Muscle of arm (tissue), 14 donors: ENCODE measurements at places on chromosomes 1 and 21.
A peak's percentile ranks its signal among the peaks of the same experiment; 100 is the strongest.

DNA sequence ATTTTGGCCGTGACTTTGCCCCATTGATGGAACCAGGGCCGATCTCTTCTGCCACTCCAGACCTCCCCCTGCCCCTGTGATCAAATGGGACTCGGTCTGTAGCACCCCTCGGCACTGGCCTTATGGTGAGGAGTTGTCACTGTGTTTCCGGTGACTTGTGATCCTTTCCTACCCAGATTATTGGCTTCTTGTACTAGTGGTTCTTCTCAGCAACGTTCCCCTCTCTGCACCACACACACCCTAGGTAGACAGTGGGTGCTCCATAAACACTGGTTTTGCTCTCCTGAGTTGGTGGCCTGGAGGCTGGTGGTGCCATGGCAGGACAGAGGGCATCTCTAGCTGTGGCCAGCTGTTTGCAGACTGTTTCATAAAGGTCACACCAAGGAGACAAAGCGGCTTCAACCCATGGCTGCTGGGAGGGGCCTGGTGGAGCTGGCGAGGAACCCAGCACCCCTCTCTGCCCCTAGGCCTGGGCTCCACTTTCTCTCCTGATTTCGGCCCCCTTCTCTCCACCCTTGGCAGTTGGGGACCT, 50.7 kb downstream of the DHRS3 start:
- DNase-seq: no peak

GRCh38 chr1:3115275-3116149, 46.5 kb downstream of the PRDM16 start:
- DNase-seq: no peak

GRCh38 chr1:197277166-197277565, 9.1 kb downstream of the CRB1 start:
- no peak for DNase-seq

DNA sequence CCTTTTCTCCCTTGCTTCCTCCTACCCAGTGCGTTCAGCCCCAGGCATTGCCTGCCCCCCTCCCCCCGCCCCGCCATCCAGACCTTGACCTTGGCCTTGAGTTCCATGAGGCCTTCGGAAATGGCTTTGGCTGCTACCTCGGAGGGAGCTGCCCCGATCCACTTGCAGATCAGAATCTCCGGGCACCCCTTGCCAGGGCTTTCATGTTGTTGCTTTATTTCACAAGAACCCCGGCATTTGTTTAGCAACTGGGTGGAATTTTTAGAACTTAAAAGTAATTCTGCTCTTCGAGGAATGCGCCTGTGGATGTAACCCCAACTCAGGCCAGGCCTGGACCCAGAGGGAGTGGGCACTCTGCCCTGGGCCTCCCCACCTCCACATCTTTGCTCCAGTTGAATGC, 154.1 kb upstream of the TMEM51 start:
- no peak for DNase-seq

DNA sequence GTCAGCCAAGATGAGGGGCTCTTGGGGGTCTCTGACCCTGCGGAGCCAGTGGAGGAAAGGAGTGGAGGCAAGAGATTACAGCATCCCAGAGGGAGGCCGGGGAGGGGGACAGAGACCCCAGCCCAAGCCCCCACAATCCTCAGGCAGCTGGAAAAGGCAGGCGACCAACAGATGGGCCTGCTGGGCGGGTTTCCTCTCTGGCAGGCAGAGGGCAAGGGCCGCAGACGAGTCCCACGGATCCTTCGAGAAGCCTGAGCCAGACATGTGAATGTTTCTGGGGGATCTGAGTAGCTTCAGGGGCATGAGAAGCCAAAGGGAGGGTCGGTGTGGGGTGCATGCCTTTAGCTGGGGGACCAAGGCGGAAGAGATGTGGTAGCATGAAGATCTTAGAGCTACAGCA, 2.1 kb upstream of the PLEKHA6 start:
- no peak for DNase-seq

- peak; percentile 49 for DNase-seq
Observed at GRCh38 chr1:92291372-92291999, 7.3 kb downstream of the GLMN start.

- no peak for DNase-seq
Observed at GRCh38 chr1:88327391-88328267, 356.4 kb upstream of the PKN2 start.

GRCh38 chr1:16628361-16629111, 15.2 kb upstream of the NBPF1 start:
- DNase-seq: no peak

- peak; percentile 86 for DNase-seq
Observed at GRCh38 chr1:9291914-9292360, 757 bp upstream of the SPSB1 start.

DNA sequence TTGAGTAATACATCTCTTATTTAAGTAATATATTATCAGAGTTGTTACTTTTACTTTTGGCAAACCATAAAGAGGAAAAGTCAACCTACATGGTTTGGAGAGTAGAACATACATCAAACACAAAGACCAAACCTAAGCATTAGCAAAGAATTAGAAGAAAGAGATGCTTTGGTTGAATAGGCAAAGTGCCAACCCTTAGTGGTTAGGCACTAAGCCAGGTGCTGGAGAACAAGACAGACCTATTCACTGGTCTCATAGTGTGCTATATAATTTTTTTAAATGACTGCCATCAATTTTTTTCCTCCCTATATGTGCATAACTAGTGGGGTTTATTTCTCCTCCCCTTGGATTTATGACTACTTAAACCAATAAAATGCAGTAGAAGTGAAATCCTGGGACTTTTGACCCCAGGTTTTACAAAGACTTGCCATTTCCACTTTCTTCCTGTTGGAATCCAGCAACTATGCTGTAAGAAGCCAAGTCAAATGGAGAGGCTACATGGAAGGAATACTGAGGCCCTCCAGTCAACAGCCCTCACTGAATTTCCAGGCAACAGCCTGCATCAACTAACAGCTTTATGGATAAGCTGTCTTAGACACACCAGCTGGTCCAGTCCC, 69.8 kb upstream of the HAO2 start:
- no peak for DNase-seq

DNA sequence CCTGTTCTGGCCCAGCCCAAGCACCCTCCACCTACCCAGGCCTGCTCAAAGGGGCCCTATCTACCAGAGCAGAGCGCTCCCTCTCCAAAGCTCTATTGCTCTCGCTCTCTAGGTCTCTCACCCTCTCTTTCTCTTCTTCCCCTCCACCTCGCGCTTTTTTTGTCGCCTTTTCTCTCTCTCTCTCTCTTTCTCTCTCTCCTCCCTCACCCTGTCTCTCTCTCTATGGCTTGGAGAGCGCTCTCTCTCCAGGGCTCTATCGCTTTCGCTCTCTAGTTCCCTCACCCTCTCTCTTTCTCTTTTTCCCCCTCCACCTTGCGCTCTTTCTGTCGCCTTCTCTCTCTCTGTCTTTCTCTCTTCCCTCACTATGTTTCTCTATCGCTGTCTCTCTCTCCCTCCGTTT, 3.4 kb upstream of the ZNF678 start:
- no peak for DNase-seq

DNA sequence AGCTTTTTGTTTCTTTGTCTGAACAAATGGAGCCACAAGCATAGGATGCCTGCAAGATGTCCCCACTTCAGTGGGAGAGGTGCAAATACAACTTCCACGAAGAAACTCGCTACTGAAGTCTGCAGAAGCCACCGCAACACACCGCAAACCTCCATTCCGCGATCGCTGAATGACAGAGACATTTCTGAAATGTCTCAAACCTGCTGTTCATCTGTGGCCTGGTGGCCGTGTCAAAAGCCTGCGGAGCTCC, 1.0 kb downstream of the TP53BP2 start:
- DNase-seq: peak; percentile 27

DNA sequence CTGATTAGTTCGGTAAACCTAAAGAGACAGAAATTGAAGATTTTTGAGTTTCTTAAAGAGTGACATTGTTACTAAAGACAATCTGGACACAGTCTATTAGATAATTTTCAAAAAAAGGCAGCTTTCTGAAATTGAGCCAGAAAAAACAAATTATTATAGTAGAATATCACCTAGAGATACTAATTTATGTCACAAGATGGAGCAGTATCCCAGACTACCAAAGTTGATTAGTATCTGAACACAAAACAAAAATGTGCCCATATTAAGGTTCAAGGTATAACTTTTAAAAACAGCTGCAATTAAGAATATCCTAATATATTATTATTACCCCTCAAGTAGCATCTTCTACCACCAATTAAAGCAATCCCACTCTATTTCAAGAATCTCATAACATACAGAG, 40.5 kb upstream of the SYT2 start:
- no peak for DNase-seq

DNA sequence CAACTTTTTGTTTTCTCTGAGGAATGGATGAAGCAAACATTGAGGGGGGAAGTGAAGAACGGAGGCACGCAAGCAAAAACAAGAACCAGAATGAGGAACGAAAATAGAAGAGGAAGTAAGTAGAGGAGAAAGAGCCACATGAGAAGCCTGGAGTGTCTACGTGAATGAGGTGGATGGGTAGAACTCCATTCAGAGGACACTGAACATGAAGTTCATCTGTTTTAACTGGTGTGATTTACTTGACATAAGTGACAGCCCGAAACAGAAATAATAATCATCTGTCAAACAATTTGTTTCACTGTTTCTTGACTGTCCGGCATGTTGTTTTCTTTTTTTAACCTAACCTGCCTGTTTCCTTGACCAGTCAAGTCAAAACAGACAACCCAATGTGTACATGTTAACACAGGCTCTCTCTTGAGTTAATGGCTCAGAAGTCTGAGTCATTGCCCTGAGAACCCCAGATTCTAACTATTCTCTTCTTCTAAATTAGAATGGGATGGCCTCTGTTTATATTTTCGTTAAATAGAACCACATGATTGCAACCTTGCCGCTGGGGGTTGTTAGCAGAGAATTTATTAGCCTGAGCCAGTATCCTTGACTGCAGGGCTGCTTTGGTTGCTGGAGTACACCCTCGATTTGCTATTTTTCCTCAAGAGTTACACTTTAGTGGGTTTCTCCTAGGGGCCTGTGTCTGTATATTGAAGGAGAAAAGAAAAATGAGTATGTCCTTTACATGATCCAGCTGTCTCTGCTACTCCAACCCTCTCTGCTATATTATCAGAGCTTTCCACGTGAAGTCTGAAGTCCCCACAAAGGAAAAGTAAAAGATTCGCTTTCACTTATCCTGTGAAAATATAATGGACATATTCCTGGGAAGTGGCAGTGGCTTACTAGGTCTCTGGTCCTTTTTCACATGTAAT, 151.7 kb downstream of the ZC3H11B start:
- DNase-seq: no peak

DNA sequence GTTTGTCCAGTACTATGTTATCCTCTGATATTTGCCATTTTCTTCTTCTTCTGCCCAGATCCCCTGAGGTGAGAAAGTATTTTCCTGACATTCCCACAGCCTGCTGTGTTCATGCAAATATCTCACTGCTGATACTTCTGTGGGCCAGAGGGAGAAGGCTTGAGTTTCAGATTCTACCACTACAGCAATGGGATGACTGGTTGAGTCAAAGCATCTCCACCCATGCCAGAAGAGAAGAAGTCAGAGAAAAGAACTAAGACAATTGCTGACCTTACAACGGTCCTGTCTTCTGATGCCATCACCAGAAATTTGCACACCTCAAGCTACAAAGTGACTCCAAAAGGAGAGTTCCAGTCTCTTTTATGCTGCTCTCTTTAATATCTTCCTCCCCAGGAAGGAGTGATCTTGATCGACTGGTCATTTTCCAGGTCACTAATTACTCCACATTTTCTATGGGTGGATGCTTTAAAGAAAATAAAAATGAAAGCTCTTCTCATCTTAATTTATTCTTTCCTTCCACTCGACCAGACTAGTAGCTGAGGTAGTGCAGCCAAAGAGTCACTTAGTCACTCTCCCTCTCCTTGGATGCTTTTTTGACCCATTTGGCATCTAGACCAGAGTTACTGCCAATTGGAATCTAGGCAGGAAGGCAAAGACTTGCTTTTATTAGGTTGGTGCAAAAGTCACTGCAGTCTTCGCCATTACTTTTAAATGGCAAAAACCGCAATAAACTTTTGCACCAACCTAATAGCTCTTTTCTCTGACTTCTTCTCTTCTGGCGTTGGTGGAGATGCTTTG, 195.1 kb downstream of the PTPRC start:
- no peak for DNase-seq

GRCh38 chr1:53894644-53895043, 657 bp downstream of the DIO1 start:
- DNase-seq: no peak

GRCh38 chr1:114505148-114505561, 5.8 kb downstream of the TRIM33 start:
- DNase-seq: no peak

GRCh38 chr1:119358636-119359035, 9.9 kb upstream of the HAO2 start:
- DNase-seq: no peak

DNA sequence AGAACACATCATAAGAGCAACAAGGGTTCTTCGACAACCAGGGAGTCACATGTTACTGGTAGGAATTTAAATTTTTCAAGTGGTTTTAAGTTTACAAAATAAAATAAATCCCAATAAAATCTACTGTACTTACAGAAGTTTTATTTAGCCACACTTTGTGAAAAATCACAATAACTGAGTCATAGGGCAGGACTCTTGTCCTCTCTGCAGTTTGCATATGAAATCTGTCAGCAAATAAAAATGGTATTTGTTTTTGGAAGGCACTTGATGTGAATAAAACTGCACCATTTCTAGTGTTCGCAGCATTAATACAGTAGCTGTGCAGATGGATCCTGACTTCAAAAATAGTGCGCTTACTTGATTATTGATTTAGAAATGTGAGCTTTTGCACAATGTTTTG, 150.4 kb downstream of the LBR start:
- DNase-seq: no peak

DNA sequence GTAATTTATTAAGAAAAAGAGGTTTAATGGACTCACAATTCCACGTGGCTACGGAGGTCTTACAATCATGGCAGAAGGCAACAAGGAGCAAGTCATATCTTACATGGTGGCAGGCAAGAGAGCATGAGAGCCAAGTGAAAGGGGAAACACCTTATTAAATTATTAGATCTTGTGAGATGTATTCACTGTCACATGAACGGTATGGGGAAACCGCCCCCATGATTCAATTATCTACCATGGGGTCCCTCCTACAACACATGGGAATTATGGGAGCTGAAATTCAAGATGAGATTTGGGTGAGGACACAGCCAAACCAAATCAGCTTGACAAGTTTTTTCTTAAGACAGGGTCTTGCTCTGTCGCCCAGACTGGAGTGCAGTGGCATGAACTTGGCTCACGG, 14.3 kb downstream of the DAP3 start:
- DNase-seq: no peak
